ENCODE measurements at places on chromosomes 2 and 18.

DNA sequence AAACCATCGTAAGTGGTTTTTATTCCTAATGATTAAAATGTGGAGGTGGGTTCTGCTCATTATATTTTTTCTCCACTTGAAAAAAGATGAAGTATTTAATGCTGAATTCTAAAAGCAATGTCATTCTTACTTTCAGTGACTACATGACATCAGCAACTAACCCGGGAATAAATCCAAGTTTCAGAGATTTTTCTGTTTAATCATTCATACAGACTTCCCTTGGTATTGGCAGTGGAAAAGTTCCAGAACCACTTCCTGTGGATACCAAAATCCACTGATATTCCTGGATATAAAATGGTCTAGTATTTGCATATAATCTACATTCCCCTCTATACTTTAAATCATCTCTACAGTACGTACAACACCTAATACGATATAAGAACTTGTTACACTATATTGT is 128.6 kb downstream of the ZNF532 start:
- no peak for DNase-seq

- no peak for DNase-seq
Observed at GRCh38 chr18:23745366-23745765, 56.1 kb downstream of the LAMA3 start.

DNA sequence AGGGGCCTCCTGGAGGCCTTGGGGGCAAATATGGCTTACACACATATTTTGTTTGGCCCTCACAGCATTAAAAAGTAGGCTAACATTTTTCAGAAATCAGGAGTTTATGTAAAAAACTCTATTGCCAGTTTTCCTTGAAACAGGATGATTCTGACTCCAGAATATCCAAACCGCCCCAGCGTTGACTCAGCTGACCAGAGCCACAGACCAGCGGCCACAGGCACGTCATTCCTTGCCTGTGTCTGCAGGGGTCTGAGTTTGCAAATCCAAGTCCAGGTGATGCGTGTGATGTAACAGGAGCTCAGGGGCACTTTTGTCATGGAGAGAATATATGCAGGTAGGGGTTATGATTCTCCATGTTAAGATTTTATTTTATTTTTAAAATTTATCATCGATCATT is 79.4 kb upstream of the ALKAL2 start:
- DNase-seq = no peak

DNA sequence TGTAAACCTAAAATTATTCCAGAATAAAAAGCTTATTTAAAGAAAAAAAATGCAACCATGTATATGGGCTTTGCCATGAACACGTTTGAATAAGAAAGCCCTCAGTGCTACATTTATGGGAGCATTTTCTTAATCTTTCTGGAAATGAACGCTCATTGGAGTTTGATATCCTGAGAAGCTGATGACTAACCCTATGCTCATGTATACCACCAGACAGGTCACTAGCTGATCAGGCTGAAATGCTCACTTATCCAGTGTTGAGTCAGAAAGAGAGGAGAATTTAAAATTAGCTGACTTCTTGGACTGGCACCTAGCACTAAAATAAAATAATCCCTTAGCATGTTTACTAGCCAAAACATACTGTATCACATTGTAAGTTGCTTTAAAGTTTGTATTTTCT is 254.9 kb upstream of the SIX3 start:
- DNase-seq = no peak

- DNase-seq = no peak
Observed at GRCh38 chr2:141380008-141380979, 750.5 kb downstream of the LRP1B start.

- DNase-seq = no peak
Observed at GRCh38 chr2:169002161-169002738, 28.9 kb downstream of the ABCB11 start.

All from NCI-H1417 treated with DMSO at 0.1 percent for 48 hours (cell line).